ENCODE measurements at places on chromosomes 6 and 20.

DNA sequence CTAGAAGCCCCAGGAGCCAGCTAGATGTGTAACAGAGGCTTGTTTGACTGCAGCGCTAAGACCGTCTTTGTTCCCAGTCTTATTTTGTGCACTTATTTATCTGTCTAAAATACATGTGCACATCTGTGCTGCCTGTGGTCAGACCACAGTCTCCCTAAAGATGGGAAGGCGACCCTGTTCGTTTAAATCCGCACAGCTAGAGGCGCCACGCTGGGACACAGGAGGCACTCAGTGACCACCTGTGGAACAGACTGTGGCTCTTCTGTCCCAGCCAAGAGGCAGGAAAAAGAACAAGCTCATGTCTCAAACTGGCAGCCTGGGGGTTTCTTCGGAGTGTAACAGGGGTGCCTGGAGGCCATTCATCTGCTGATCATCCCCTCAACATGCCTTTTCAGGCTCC is 66.8 kb downstream of the CPNE5 start:
- no peak for DNase-seq

GRCh38 chr6:43847741-43848630 is 78.0 kb downstream of the VEGFA start:
- no peak for DNase-seq

DNA sequence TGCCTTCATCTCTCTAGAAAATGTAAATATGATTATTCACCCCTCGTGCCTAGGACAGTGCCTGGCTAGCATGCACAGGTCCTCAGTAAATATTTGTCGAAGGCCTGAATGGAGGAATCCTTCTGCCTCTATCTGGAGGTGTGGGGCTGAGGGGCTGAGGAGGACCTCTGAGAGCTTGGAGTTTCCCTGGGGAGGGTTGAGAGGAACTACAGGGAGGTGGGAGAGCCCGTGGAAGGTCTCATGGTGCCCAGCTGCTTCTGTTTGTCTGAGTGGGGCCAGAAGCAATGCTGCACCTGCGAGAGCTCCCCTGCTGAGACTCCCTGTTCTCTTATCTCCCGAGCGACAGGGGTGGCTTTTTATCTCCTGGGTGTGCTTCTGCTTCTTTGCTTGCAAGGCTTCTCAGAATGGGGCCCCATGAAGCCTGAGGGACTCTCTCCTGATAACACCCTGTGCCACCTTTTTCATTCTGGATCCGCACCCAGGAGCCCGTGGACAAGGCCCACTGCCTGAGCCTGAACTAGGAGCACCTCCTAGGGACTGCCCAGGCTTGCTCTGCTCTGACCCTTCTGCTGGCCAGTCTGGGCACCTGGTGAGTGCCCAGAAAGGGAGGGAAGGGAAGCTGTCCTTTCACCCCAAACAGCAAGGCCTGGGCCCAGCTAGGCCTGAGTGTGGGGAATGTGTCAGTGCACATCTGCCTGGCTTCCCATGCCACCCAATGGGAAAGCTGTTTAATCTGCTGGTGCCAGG is 2.4 kb downstream of the SLC29A1 start:
- DNase-seq = no peak

GRCh38 chr6:170057034-170057734 is 233.7 kb downstream of the DLL1 start:
- no peak for DNase-seq

- DNase-seq = no peak
These were observed 20.1 kb upstream of the PBOV1 start for GRCh38 chr6:138238368-138238767.

DNA sequence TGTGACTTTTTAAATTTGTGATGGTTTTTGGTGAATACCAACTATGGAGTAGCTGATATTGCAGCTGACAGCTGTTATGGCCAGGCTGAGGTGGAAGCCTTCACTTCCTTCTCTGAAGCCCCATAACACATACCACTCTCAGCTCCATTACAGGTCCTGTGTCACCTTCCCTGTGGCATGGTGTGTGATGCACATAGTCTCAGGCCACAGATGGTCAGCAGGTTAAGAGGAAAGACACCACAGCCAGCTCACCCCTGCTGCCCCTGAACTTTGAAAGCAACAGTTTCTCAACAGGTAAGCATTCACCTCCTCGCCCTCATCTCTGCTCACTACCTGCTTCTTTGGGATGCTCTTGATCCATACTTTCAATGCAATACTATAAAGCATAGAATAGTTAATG is 7.7 kb downstream of the TXNDC5 start:
- no peak for DNase-seq

- no peak for DNase-seq
These were observed 69.6 kb downstream of the SSR1 start for GRCh38 chr6:7243179-7243981.

GRCh38 chr6:166565084-166565967 is 21.2 kb downstream of the RAMACL start:
- no peak for DNase-seq

DNA sequence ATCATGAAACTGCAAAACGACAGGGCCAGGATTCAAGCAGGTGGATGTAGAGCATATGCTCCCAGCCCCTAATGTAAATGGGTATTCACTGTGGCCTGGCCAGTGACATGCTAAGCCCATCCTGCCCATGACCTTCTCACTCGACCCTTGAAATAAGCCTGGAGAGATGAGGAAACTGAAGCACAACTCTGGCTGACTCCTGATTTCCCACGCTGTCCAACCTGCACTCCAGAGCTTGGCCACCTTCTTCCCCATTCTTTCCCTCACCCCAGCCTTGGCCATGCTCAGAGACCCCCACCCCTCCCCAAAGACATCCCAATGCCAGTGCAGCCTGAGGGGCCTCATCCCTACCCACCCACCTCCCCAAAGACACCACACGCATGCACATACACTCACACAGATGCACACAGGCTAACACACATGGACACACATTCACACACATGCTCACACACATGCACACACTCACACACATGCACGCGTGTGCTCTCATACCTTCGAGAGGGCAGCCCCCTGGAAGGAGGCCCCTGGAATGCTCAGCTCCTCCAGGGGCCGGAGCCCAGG is 12.4 kb downstream of the TFEB start:
- DNase-seq = no peak

- no peak for DNase-seq
These were observed 221.1 kb upstream of the ID4 start for GRCh38 chr6:19616022-19616421.

GRCh38 chr6:106927531-106928398 is 46.8 kb downstream of the CD24 start:
- DNase-seq = no peak

GRCh38 chr6:77361018-77361417 is 102.3 kb downstream of the HTR1B start:
- DNase-seq = no peak

DNA sequence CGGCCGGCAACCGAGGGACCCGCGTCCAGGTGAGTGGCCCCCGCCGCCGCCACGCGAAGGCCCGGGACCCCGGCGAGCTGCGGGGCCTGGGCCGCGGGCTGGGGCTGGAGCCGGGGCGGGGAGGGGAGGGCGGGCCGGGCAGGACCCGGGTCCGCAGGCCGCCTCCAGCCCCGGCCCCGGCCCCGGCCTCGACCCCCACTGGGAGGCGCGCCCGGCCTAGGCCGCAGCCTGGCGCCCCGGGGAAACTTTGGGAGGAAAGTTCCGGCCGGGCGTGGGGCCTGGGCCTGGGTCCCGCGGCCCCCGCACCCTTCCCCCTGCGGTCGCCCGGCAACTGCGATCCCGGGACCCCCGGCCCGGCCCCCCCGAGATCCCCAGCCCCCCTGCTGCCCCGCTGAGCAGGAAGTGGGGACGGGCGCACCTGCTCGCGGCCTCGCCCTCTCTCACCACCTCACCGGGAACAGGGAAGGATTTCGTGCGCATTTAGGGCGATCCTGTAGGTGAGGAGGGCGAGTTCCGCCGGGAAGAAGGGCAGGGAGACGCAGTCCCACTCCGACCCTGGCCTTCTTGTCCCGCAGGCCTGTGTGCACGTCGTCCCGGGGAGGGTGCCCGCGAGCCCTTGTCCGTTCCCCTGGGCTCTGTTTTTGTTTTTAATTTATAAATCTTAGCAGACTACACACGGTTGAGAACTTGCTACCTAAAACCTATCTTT is 402 bp downstream of the OSBPL2 start:
- DNase-seq = no peak

DNA sequence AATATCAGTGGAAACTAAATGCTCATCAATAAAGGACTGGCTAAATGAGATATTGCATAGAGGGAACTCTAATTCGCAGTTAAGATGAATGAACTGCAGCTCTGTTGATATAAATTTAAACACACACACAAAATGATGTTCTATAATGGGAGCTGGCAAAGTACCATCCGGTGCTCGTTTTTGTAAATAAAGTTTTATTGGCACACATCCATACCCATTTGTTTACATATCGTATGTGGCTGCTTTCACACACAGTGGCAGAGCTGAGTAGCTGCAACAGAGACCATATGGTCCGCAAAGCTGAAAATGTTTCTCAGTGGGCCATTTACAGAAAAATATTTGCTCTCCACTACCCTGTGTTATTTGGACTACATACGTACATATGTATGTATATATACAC is 120.7 kb downstream of the EDN3 start:
- no peak for DNase-seq

GRCh38 chr6:105560611-105561066 is 157.8 kb upstream of the PREP start:
- DNase-seq = no peak

DNA sequence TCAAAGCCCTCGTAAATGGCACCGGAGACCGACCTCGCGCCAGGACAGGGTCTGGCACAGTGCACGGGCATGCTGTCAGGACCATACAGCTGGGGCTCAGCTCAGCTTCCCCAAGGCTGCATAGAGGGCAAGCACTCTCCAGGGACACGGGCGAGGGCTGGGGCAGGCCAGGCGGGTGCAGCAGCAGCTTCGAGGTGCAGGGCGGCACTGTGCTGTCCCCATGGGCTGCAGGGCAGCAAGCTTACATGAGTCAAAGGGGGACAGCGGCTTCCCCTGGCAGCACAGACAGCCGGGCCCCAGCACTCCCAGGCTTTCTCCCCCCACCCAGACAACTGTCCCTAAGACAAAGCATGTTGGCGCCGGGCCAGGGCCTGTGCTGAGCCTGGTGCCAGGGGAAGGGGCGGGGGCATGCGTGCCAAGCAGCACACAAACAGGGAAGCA is 25.7 kb downstream of the PSMG4 start:
- DNase-seq = no peak

GRCh38 chr6:142561511-142562265 is 259.9 kb downstream of the ADGRG6 start:
- no peak for DNase-seq

GRCh38 chr6:165218829-165219228 is 90.6 kb downstream of the C6orf118 start:
- no peak for DNase-seq

DNA sequence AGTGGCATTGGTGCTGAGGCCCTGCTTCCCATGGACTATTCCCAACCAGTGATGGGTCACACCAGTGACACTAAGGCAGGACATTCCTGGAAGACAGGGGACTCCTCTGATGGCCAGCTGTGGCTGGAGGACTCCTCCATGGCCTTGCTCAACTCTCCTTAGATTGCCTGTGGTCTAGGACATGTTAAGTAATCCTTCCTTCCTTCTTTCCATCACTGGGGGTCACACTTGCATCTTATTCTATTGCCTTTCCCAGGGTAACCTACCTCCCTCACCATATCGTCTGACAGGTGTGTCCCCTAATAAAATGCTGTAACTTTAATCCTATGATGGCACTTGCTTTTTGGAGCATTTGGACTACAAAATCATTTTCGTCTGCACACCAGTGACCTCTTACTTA is 24.5 kb upstream of the HLA-A start:
- no peak for DNase-seq

DNA sequence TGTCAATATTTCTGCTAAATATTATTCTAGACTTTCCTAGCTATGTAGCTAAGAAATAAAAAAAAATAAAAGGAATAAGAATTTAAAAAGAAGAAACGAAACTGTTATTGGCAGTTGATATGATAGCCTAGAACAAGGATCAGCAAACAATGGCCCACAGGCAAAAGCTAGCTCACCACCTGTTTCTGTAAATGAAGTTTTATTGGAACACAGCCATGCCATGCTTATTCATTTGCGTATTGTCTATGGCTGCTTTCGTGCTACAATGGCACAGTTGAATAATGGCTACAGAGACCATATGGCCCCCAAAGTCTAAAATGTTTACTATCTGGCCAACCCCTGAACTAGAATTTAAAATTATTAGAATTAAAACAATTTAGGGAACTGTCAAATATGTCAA is 952.6 kb upstream of the MAP3K7 start:
- no peak for DNase-seq

GRCh38 chr6:116512734-116513133 is 1.3 kb downstream of the CALHM5 start:
- DNase-seq = no peak

DNA sequence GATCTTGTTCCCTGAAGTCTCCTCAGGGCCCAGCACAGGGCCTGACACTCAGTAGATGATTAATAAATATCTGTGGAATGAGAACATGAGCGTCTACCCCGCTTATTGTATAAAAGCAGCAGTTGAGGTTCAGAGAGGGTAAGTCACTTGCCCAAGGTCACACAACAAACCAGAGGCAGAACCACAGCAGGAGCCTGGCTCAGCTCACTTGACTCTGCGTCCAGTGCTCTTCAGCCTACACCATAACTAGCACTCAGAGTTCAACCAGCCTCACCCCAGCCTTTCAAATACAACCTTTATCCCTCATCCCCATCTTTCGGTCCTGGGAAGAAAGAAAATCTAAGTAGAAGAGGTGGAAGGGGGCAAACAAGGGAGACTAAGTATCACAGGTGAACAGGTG is 24.9 kb upstream of the NOL4L start:
- DNase-seq = no peak

GRCh38 chr20:58421497-58421850 is 32.4 kb downstream of the VAPB start:
- no peak for DNase-seq

GRCh38 chr6:21022343-21023107 is 488.3 kb downstream of the CDKAL1 start:
- no peak for DNase-seq

DNA sequence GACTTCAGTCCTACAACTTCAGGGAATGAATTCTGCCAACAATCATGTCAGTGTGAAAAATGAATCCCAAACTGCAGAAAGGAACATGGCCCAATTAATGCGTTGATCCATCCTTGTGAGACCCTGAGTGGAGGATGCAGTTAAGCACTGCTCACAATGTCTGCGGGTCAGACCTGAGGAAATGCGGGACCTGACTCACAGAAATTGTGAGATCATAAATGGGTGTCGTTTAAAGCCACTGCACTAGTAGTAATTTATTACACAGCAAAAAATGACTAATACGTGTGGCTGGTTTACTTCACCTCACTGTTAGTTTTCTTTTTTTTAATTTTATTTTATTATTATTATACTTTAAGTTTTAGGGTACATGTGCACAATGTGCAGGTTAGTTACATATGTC is 505.0 kb downstream of the PRKN start:
- no peak for DNase-seq

Measured in activated effector memory CD4-positive, alpha-beta T cell treated with Interleukin-2 at 50 U/mL for 16 hours (primary cell).